ENCODE measurements at places on chromosomes 11 and 22.
A peak's percentile ranks its signal among the peaks of the same experiment; 100 is the strongest.

DNA sequence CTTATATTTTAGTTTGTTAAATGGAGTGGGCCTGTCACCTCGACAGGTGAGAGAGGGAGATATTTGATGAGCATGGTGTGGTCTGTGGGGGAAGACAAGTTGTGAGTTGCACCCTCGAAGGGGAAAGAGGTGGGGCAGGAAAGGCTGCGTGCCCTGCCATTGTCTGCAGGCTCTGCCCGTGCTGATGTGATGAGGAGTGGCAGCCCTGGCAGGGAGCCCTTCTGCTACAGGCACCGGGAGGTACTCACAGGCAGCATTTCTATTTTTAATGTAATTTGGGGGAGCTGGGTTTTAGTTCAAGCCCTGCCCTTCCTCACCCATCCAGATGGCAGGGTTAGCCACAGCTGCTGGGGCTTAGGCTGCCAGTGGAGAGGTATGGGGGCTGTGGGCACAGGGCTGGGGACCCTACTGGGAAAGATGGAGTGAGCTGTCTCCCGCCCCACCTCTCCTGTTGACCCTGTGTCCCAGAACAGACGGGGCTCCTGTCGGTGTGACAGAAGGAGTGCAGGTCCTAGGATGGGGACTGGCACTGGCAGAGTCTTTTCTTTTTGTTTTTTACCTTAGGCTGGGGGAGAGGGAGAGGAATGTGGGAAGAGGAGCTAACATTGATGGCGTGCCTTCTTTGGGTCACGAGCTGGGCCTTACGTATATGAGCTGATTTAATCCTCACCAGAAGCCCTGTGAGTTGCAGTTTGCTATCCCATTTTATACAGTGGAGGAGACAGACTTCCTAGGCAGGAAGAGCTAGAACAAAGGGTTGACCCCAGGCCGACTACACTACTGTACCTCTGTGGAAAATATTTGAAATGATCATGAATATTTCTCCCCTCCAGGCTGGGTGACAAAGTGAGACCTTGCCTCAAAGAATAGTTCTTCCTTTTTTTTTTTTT, 51.6 kb downstream of the CEP164 start:
- no peak for DNase-seq

- no peak for DNase-seq
Measured at GRCh38 chr11:123197711-123198110, 2.7 kb upstream of the CLMP start.

DNA sequence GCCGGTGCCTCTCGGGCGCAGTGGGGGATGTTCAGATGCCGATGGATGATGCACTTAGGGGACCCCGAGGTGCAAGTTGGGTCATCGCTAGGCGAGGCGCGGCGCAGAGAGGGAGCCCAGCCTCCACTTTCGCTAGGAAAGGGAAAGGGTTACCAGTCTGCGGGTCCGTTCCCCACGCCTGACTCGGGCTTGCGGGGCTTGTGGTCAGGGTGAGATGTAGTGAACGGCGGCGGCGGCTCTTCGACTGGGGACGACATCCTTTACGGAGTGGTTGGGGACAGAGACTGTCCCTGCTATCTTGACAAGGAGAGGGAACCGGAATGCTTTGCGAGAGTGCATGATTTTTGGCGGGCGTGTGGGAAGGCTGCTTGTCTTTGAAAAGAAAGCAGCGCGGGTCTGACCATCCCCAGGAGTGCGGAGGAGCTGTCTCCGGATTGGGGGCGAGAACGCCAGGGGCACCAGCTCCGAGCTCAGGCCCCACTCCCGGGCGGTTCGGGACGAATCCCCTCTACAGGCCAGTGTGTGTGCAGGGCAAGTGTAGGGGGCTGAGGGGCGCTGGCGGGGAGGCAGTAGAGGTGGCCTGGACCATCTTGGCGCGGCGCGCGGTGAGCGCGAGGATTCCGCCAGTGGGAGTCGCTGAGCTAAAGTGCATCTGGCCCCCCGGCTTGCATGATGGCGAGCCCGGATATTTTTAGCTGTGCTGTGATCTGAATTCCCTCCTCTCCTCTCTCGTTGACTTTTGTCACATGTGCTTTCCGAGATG, 1.1 kb downstream of the FAT3 start:
- peak; percentile 66 for DNase-seq

GRCh38 chr11:94784884-94785283, 16.7 kb downstream of the AMOTL1 start:
- no peak for DNase-seq

DNA sequence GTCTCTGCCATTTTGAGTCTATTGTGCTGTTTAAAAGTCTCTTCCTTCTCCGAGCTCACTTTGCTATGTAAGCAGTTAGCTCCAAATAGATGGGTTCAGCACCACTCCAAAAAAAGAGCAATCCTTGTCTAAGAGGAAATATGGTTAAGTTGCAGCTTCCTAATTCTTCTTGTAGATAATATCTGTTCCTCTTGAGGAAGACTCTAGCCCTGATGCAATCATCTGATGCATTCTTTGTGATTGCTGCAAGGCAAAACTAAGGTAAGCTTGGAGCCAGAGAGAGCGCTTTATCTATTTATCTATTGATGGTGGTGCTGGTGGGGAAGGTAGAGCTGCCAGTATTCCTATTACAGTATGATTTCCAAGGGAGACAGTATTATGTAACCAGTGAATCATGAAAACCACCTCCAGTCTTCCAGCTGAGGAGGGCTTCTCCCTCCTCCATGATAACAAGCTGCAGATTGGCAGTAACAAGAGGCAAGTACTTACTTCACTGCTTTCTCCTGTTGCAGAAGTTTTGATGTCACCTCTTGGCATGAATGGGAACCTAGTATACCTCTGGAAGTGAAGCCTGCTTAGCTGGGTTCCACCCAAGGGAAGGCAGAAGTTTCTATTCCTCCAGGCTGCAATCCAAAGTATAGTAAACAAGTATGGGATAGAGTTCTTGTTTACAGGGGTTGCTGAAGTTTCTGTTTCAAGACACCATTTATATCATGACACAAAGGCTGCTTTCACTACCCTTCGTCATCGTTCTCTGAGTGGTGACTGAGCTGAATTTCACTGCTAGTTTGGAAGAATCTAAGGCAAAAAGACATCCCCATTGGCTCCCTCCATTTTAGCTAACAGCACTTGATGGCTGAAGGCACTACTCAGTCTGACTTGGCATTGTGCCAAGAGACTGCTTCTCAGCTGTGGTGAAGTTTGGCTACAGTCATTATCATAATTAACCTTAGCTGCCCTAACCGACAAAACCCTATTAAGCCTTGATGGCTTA, 49.7 kb downstream of the FDX1 start:
- DNase-seq: peak; percentile 86

DNA sequence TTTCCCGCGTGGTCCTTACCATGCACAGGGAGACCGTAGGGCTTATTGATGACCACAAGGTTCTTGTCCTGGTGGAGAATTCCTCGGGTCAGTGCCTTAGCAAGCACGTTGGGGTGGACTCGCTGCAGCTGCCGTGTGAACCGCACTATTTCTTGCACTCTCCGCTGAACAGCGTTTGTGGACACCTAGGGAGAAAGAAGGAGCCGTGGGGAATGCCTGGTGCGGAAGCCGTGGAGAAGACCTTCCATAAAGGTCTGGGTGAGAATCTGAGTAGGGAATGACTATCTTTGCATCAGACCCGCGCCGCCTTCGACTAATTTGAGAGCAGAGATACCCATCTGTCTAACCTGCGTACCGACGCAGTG, 597 bp downstream of the RPUSD4 start:
- peak; percentile 28 for DNase-seq

DNA sequence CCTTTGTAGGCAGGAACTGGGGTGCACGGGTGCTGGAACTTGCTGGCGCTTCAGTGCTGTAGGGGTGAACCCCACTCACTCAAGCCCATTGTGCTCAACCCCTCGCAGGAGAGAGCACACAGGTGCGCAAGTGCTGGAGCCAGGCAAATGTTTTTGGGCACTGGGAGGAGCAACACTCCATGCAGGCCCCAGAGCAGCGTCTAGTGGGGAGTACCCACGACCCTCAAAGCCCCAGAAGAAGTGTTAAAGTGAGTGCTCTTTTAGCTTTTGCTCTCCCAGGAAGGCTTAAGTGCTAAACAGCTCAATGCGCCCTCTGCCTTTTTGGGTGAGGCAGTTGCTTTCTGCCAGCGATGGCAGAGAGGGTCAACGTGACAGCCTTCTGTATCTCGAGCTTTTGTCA, 282.2 kb upstream of the ARHGAP42 start:
- no peak for DNase-seq

DNA sequence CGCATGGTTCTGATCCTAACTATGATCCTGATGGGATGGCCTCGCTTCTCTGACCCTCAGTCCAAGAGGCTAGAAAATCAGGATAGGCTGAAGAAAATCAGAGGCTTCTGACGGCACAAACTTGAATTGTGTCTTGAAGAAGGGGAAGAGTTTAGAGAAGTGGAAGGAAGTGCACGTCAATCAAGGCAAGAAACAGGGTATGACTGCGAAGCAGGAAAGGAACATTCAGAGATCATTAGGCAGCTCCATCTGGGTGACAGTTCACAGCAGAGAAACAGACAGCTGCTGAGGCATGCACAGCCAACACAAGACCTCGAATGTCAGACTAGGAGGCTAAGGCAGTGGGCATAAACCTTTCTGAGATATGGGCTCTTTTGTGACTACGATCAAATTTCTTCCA, 29.3 kb downstream of the CLPB start:
- DNase-seq: no peak

GRCh38 chr22:31342389-31343140, 3.6 kb downstream of the PATZ1 start:
- DNase-seq: no peak

DNA sequence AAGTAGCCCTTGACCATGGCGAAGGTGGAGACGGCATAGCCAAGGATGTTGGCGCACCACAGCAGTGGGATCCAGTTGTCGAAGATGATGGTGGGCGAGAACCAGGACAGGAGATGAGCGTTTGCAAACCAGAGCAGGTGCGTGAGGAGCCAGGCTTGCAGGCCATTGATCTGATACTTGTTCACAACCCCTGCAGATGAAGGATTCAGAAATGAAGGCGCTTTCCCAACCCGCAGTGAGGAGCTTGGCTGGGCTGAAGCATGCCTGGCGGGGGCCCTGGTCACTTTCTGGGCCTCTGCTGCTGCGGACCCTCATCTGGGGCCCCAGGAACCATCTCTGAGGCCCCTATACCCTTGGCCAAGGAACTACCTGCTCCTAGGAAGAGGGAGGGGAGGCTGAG, 6.9 kb downstream of the DHCR7 start:
- no peak for DNase-seq

GRCh38 chr22:47486569-47487312, 724.3 kb downstream of the TBC1D22A start:
- DNase-seq: no peak

GRCh38 chr11:10575346-10576034, 7.0 kb upstream of the LYVE1 start:
- no peak for DNase-seq

DNA sequence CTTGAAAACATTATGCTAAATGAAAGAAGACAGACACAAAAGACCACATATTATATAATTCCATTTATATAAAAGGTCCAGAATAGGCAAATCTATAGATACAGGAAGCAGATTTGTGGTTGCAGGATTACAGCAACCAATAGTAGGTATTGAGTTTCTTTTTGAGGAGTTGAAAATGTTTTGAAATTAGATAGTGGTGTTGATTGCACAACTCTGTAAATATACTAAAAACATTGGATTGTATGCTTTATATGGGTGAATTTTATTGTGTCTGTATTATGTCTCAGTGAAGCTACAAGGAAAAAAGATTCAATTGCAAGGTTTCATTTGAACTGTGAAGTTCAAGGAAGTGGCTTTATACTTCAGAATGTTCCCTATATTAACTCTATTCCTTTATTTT, 3.0 kb upstream of the RRAS2 start:
- no peak for DNase-seq

GRCh38 chr22:45064313-45065278, 54.8 kb upstream of the PHF21B start:
- DNase-seq: no peak

DNA sequence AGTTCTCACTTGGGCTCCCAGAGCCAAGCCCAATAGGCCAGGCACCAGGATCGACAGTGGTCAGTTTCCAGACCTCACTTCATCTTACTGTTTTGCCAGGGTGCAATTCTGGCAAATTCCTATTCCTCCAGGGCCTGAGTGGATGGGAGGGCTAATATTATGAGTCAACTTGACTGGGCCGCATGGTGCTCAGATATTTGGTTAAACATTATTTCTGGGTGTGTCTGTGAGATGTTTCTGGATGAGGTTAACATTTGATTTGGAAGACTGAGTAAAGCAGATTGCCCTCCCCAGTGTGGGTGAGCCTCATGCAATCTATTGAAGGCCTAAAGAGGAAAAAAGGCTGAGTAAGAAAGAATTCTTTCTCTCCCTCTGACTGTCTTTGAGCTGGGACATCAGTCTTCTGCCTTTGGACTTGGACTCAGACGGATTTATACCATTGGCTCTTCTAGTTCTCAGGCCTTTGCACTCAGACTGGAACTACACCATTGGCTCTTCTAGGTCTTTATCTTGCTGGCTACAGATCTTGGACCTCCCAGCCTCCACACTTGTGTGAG, 132.9 kb upstream of the ZBED5 start:
- no peak for DNase-seq

DNA sequence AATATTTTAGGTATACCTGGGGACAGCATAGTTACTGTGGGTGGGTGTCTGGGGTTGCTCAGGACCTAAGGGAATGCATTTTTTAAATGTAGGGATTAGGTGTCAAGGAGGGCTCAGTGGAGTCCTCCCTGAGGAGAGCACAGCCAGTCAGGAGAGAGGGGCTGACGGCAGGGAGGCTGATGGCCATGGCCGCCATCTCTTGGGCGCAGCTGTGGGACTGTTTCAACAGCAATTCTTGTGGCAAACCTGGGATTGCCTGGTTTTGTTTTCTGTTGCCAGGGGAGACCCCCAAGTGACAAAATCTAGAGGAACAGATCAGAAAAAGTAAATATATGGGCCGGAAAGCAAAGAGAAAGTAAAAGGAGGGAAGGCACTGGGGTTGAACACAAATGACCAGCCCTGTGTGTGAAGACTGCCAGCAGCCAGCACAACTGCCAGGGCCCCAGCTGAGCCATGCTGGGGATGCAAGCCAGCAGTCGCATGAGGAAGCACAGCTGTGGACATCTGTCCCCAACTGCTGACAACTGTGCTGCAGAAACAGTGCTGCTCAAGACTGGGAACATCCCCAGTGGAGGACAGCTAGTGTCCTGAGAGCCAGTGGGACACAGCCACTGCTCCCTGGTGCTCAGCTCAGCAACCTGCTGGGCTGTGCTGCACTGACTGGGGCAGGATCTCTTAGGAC, 10.5 kb downstream of the MIF start:
- DNase-seq: no peak

DNA sequence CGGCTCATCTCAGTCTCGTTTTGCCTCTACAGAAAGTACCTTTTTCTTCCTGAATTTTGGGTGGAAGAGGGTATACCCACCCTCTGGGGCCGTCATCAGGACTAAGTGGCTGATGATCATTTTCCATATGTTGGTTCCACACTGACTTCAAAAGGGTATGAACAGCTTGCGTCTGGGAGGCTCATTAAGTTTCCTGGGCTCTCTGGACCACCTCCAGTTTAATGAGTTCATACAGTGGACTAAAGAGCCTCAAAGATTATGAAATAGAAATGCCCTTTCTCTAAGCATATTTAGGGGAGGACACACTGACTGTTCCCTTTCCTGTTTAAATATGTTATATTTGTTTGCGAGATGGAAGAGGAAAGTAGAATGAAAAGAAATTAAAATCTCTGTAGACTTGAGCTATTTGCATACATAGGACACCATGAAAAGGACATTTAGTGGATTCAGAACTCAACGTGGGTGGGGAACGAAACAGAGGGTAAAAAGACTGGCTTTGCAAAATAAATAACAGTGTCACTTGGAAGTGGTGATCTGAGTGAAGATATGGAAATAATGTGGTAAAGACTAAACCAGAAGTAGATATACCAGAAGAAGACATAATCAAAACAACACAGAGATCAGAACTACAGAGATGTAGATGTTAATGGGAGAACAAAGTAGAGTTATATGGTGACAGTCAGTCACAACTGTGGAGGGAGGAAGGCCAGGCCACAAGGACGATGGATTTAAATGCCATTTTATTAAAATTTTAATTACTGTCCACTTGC, 18.7 kb downstream of the LDLRAD3 start:
- DNase-seq: no peak
